Stimulated activated CD4-positive, alpha-beta T cell treated with anti-CD3 and anti-CD28 coated beads, Interleukin-2, amount 100 ng/mL, for 24 hours (primary cell): ENCODE measurements at places on chromosomes 2 and 18.

- no peak for DNase-seq
Observed at GRCh38 chr2:152034257-152034801, 64.5 kb downstream of the CACNB4 start.

DNA sequence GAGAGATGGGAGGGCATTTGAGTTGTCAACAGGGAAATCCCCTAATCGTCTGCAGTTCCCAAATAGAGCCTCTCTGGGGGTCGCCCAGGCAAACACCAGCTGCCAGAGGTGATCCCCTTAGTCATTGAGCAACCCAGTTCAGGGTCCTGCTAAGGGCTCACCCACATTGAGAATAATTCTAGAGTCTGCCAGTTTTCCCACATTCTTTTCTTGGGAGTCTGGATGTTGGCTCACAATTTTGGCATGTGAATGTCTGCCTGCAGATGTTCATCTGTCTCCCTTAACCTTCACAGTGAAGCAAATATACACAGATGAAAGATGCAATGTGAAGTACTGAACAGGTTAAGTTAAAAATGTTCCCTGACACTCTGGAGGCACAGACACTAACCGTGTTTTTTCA, 11.4 kb upstream of the SMIM21 start:
- no peak for DNase-seq

DNA sequence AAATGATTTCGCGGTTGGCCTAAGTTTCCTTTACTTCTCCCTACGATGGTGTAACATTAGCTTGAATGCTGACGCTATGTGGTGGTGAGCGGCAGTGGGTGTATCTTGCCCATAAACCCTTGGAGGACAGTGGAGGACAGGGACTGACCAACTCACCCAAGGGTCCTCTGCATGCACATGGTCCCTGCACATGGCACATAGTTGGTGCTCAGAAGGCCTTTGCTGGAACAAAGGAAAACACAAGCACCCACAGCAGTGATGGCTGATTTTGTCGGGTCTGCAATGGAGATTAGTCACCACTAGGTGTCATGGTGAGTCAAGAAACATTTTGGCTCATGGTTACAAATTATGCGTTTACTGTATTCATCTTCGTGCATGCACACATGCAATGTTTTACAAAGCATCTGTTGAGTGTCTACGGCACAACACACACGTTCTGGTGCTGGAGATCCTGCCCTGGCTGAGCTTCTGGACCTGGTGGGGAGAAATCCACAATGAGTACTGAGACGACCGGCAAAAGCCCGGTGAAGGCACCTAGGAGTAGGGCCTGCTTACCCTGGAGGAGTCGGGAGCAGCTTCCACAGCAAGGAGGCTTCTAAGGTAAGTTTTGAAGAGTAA, 44.0 kb downstream of the PDCL3 start:
- DNase-seq = peak; percentile 22

DNA sequence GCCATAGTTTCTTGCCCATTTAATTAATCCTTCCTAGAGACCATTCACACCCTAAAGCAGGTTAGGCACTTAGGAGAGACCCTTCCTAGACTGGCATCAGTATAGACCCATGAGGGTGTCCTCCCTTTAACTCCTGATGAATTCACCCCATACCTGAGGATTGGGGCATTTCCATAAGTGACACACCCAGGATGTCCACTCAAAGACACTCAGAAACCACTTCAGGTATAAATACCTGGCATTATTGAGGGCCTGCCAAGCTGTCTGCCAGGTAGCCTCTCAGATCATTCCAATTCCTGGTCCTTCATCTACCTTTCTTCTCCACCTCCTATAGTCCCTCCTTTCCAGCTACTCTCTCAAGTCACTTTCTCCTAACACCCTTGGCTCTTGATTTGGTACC, 57.5 kb upstream of the SLC14A2 start:
- no peak for DNase-seq

- DNase-seq = no peak
Observed at GRCh38 chr18:21406116-21406515, 164.1 kb downstream of the GREB1L start.

DNA sequence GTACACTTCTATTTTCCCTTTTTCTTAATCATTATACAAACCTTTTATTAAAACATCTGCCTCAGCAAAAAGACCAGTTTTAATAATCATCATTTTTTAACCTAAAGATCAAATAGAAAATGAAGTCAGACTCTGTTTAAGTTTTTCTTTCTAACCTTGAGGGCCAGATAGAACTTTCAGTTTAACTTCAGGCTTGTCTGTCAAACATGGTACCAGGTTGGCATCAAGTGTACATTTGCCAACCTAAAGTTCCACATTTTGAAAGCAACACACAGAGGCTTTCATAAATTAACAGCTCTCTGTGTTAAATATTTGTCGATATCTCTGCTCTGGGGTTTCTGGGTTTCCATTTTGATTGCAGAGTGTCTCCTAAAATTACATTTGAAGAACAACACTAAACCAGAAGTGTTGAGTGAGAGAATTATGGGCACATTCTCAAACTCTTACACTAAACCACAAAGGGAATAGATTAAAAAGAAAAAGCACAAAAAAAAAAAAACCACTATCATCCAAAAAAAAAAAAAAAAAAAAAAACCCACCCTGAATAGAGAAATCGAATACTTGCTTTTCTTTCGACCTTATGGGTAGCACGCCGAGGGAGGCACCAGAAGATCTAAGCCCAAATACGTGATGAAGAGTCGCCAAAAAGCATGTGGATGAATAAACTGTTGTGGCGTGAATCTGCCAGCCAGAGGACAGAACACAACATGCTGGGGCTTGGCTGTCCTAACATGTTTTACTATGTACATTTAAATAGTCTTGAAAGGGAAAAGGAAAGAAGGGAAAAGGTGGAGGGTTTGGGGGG, 166.2 kb downstream of the TCF4 start:
- no peak for DNase-seq

GRCh38 chr2:170530284-170530745, 184.8 kb upstream of the SP5 start:
- DNase-seq = no peak

DNA sequence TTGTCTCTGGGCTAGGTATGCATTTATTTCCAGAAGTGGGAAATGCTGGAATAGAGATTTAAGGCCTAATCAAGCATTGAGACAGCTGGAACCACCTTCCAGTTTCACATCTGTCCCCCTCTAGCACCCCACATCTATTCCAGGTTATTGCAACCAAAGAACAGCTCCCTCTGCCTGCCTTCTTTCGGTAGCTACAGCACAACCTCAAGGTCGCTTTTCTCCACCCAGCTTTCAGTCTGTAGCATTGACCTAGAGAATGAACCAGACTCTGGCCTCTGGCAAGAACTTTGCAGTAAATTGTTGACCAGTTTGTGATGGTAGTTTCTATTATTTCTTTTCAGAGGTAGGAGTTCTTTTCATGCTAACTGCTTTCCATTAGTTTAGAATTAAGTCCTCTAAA, 484.2 kb downstream of the DLGAP1 start:
- no peak for DNase-seq

DNA sequence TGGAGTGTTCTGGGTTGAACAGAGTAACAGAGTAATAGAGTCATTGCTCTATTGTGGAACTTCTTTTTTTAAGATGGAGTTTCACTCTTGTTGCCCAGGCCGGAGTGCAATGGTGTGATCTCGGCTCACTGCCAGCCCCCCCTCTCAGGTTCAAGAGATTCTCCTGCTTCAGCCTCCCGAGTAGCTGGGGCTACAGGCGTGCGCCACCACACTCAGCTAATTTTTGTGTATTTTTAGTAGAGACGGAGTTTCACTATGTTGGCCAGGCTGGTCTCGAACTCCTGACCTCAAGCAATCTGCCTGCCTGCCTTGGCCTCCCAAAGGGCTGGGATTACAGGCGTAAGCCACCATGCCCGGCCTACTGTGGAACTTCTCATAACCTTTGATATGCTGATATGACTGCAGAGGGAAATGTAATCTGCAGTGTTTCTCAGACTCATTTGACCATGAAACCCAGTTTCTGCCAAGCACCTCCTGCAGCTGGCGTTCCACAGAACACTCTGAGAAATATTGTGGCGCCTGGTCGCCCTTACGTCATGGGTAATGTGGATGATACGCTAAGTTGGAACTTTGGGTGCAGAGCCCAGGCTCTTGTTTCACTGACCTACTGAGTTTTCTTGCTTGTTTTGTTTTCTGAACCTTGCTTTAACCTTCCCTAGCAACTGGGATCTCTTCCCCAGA, 213.8 kb downstream of the BCL2 start:
- DNase-seq = no peak

- DNase-seq = no peak
Observed at GRCh38 chr18:78992041-78993011, 12.7 kb downstream of the SALL3 start.

- no peak for DNase-seq
Observed at GRCh38 chr2:147345246-147345645, 499.6 kb upstream of the ACVR2A start.

DNA sequence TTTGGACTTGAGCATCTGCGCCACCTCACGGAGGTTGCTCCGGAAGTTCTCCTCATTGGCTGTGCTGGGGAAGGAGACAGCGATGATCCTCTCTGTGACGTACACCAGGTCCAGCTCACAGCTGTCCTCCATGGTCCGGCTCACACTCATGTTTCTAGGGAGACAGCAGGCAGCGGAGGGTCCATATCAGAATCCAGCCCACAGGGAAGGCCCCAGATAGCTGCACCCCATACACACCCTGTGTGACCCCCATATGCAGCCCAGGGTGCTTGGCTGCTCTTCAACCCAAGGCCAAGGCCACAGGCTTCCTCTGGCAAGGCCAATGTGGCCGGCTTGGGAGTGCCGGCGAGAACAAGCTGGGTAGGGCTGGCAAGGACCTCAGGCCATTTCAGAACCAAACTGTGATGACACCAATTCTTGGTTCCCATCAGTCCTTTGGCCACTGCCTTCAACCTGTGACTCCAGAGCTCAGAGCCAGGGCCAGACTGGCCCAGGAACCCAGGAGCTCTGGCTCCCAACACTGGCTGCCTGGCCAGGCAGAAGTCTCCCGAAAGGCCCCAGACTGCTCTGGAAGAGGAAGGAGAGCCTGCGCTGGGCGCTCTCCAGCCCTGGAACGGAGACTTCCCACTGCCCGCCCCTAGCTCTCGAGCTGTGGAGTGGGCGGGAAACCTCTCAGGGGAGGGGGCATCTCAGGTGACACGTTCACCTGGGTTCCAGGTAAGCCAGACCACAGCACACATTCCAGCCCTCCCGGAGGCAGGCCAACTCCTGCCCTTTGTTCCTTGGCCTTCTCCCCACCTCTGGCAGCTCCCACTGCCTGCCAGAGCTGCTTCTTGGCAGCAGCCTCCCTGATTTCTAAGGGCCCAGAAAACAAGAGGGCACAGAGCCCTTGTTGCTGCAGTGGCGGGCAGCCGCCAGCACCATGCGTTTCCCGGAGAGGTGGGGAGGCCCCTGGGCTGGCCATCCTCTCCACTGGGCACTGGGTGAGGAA, 104.7 kb downstream of the TNS1 start:
- no peak for DNase-seq

- DNase-seq = no peak
Observed at GRCh38 chr2:34266908-34267697, 668.0 kb upstream of the FAM98A start.

DNA sequence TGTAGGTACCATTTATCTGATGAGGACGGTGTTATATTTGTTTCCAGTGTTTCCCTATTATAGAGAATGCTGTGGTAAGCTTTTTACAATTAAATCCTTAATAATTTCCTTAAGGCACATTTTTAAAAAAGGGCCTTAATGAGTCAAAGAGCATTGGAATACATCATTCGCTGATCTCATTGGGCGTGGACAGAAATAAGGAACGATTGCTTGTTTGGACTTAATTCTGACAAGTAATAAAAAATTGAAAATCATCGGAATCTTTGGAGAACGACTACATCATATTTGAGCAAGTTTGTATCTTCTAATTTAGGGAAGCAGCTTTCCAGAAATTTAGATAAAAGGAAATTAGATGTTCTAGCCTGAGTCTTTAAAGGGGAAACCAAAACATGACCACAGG, 11.3 kb downstream of the AGPS start:
- no peak for DNase-seq

GRCh38 chr18:3594760-3595368, 144.9 kb downstream of the TGIF1 start:
- DNase-seq = peak; percentile 34

- no peak for DNase-seq
Observed at GRCh38 chr2:238220892-238221521, 17.5 kb upstream of the ILKAP start.

- DNase-seq = no peak
Observed at GRCh38 chr18:70166668-70167067, 38.8 kb downstream of the RTTN start.

DNA sequence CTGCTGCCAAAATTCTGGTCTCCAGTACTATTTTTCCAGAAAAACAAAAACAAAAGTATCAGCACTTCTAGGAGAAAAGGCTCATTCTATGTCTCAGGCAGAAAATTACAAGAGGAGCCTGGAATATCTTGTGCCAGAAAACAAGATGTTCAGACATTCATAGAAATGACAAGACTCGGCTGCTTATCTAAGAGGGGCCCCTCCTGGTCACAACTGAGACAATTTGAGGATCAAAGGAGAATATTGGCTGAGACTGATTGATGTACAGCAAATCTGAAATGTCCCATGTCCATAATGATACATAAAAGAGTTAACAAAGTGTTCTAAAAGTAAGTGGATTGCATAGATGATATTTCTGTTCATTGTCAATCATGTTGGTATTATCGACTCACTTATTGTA, 2.4 kb upstream of the RPS7 start:
- no peak for DNase-seq

- DNase-seq = peak; percentile 24
Observed at GRCh38 chr18:56637711-56638231, 621 bp downstream of the TXNL1 start.

GRCh38 chr2:152743002-152743401, 24.6 kb downstream of the ARL6IP6 start:
- no peak for DNase-seq

DNA sequence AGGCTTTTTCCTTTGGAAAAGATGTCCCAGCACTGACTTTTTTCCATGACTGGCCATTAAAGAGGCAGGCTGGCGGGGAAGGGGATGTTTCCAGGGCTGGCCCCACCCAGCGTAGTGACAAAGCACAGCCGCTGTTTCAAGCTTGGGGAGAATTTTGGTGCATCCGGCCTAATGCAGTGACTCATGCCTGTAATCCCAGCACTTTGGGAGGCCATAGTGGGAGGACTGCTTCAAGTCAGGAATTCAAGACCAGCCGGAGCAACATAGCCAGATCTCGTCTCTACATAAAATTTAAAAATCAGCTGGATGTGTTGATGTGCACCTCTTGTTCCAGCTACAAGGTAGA, 78.0 kb upstream of the SH3BP4 start:
- no peak for DNase-seq

GRCh38 chr18:23902396-23902795, 112.2 kb upstream of the TTC39C start:
- no peak for DNase-seq

GRCh38 chr2:55223958-55224760, 7.9 kb downstream of the CLHC1 start:
- no peak for DNase-seq
